HFF-Myc (cell line): ENCODE measurements at places on chromosomes 3 and 15.

- DNase-seq: peak; percentile 10
Observed at GRCh38 chr3:78277801-78278200, 1237.9 kb downstream of the ROBO2 start.

DNA sequence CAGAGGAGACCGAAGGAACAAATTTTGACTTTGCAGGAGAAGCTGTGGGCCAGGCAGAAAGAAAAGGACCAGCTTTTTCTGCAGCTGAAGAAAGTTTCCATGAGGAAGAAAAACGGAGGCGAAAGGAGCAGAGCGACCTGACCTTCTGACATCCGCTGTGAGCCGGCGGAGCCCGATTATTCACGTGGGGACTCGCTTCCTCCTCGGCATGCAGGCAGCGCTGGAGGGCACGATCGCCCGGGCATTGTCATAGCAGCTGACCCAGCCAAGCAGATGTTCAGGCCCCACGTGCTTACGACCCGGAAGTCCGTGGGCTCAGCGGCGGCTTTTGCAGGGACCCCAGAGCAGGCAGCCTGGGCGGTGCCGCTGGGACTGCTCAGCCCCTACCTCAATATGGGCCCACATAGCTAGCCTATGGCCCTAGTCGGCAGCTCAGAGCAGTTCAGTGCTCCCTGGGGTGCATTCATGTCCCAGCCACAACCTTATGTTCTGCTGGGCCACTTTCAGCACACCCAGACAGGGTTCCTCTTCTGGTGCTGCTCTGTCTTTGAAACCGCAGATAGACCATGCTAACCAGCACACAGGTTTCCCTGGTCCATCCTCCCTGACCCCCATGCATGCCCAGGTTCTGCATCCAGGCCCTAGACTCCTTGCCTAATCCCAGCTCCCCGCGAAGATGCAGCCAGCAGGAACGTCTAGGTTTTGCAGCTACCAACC, 10.5 kb upstream of the EIF4A2 start:
- DNase-seq: no peak

DNA sequence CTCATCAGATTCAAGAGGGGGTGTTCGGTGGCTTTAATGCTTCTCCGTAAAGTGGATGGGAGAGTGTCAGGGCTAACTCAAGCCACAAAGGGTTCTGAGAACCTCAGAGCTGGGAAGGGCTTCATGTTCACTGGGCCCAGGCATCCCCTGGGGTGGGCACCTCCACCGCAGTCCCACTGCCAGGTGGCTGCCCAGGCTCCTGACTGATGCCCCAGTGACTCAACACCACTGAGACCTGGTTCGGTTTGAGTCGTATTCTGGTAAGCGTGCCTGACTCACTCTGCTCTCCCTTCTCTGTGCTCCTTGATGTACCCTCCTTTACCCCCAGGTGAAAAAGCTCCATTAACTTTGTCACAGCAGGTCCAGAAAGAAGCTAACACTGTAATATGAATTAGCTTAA, 304.6 kb downstream of the RPLP1 start:
- DNase-seq: no peak

GRCh38 chr15:63453186-63453905, 51.0 kb upstream of the USP3 start:
- no peak for DNase-seq

- no peak for DNase-seq
Observed at GRCh38 chr3:185172086-185173049, 19.5 kb upstream of the C3orf70 start.

GRCh38 chr3:156478891-156479290, 76.0 kb downstream of the SSR3 start:
- no peak for DNase-seq

DNA sequence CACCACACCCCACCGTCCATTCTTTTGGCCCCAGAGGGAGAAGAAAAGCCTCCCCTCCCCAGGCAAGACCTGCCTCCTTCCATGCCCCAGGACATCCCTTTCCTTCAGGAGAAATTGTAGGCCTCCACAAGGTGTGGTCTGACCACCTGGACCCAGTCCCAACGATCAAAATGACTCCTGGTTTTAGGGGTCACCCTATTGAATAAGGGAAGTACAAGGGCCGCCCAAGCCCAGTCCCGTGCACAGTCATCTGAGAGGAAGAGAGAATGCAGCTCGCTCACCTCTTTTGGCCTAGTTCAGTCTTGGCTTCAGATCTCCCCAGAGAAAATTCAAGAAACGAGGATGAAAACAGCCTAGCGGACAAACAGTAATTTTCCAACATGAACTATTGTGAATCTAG, 249.1 kb downstream of the UACA start:
- DNase-seq: no peak

GRCh38 chr3:2898591-2899353, 211.4 kb downstream of the IL5RA start:
- DNase-seq: no peak

DNA sequence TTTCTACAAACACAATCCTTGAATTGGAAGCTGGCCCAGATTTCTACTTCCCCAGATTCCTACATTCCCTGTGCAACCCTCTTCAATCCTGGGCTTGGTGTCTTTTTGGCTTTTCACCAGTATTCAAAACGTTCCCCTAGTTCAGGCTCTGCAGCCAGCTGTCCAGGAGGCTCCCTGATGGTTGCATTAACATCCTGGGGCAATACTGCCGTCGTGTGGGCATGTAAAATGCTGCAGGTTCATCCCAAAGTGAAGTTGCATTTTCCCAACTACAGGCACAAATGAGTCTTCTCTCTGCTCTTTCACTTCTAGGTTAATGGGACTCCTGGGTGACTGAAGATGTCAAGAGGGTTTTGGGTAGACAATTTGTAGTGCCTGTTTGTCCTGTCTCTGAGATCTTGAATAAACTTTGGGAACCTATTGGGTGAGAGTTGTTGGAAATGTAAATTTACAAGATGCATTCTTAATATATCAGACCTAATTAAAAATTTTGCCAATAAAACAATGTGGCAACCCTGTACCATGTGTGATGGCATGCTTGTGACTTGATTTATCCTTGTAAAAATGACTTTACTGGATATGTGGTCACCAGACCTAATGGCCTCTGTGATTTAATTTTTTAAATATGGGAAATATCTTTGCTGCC, 28.6 kb downstream of the SOX14 start:
- DNase-seq: peak; percentile 6

DNA sequence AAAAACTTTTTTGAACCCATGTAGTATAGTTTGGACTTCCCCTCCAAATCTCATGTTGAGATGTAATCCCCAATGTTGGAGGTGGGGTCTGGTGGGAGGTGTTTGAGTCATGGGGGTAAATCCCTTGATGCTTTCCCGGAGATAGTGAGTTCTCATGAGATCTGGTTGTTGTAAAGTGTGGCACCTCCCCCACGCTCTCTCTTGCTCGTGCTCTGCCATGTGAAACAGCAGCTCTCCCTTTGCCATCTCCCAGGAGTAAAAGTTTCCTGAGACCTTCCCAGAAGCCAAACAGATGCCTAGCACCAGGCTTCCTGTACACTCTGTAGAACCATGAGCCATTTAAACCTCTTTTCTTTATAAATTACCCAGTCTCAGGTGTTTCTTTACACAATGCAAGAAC, 16.0 kb upstream of the RNU6-1 start:
- DNase-seq: no peak

GRCh38 chr3:187822402-187822801, 77.1 kb upstream of the BCL6 start:
- no peak for DNase-seq

GRCh38 chr3:15300323-15301078, 31.9 kb downstream of the SH3BP5 start:
- no peak for DNase-seq
